ENCODE measurements at places on chromosomes 13 and 19. TPM values are rescaled to one million over a fixed set of nuclear protein-coding genes. Genes with fewer than 3 reads are reported as not detected.

SBK2 gene
- not detected for total RNA-seq

WDR83 gene
- 14.4 TPM for total RNA-seq

RDH8 gene
- not detected for total RNA-seq

KASH5 gene
- total RNA-seq: not detected

FAM174C gene
- 8.1 TPM for total RNA-seq

RYR1 gene
- 9.1 TPM for total RNA-seq

IGSF23 gene
- total RNA-seq: not detected

ZNF813 gene
- total RNA-seq: 4.7 TPM

SOX1 gene
- 15.7 TPM for total RNA-seq

CLEC11A gene
- total RNA-seq: 2.5 TPM

CASP14 gene
- not detected for total RNA-seq

ZNF433 gene
- 26.3 TPM for total RNA-seq

NLRP12 gene
- not detected for total RNA-seq

ZFR2 gene
- total RNA-seq: 15.0 TPM

ZNF709 gene
- total RNA-seq: 32.6 TPM

ZNF177 gene
- 14.7 TPM for total RNA-seq

VWA8 gene
- 33.8 TPM for total RNA-seq

ENOX1 gene
- 64.5 TPM for total RNA-seq

SCN1B gene
- 1.6 TPM for total RNA-seq

ZNF43 gene
- 56.7 TPM for total RNA-seq

TTC9B gene
- 41.6 TPM for total RNA-seq

NUFIP1 gene
- 6.3 TPM for total RNA-seq

C1QTNF9 gene
- not detected for total RNA-seq

URAD gene
- total RNA-seq: not detected

ZNF345 gene
- total RNA-seq: 34.4 TPM

LINGO3 gene
- total RNA-seq: 0.94 TPM

ZNF473 gene
- total RNA-seq: 16.0 TPM

ZNF723 gene
- total RNA-seq: not detected

MYH14 gene
- 1.6 TPM for total RNA-seq

DCT gene
- 0.63 TPM for total RNA-seq

C1QTNF9B gene
- not detected for total RNA-seq

CYP4F8 gene
- total RNA-seq: not detected

CDX2 gene
- total RNA-seq: not detected

MEIS3 gene
- total RNA-seq: 94.8 TPM

CEACAM5 gene
- total RNA-seq: not detected

EEF1AKMT1 gene
- 9.4 TPM for total RNA-seq

CERS1 gene
- 25.7 TPM for total RNA-seq

MRPS12 gene
- total RNA-seq: 13.1 TPM

RPS5 gene
- 1,498 TPM for total RNA-seq

ZNF737 gene
- total RNA-seq: 136 TPM

KMT2B gene
- 11.6 TPM for total RNA-seq

ADGRE3 gene
- not detected for total RNA-seq

MBD3L2 gene
- not detected for total RNA-seq

FZR1 gene
- 62.0 TPM for total RNA-seq

WDR87 gene
- not detected for total RNA-seq

SIGLEC8 gene
- 0.63 TPM for total RNA-seq

CDC37 gene
- 52.6 TPM for total RNA-seq

NLRP9 gene
- not detected for total RNA-seq

OR7A5 gene
- total RNA-seq: not detected

RNF17 gene
- total RNA-seq: 2.2 TPM

GJB6 gene
- total RNA-seq: 1.3 TPM

Measured in parietal lobe (tissue), 2 donors.